ENCODE measurements at places on chromosomes 4 and X.

DNA sequence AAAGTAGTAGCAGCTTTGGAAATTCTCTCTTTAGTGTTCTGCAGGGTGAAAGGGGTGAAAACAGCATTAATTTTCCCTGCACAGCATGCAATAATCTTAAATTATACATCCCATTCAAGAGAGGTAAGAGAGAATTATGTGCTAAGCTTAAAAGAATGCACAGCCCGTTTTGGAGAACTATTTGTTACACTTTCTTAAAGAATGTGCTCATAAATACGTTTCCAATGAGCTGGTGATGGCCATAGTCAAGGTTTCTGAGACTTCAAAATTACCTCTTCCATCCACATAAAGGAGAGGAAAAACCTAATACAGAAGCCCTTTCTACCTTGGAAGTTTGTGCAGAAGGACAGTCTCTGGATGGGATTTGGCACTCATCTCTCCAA is 766.7 kb upstream of the TENM3 start:
- no peak for DNase-seq

- DNase-seq, result no peak
These were observed 7.4 kb upstream of the RELL1 start for GRCh38 chr4:37693450-37694190.

GRCh38 chrX:65610040-65610439 is 57.4 kb upstream of the MSN start:
- no peak for DNase-seq

DNA sequence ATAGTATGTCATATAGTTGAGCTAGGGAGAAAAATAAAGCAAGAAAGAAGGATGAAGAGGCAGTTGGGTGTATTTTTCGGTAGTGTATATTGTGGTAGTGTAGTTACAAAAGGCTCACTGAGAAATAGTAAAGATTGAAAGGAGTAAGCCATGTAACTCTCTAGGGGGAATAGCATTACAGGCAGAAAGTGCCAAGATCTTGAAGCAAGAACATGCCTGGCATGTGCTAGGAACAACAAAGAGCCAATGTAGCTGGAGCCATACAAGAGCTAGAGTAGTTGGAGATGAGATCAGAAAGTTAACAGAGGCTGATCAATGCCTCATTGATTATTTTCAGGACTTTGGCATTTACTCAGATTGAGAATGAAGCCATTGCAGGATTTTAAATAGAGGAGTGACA is 3.0 kb downstream of the ABCE1 start:
- DNase-seq, result no peak

- DNase-seq, result no peak
These were observed 3.2 kb downstream of the CAMK2D start for GRCh38 chr4:113758372-113758771.

DNA sequence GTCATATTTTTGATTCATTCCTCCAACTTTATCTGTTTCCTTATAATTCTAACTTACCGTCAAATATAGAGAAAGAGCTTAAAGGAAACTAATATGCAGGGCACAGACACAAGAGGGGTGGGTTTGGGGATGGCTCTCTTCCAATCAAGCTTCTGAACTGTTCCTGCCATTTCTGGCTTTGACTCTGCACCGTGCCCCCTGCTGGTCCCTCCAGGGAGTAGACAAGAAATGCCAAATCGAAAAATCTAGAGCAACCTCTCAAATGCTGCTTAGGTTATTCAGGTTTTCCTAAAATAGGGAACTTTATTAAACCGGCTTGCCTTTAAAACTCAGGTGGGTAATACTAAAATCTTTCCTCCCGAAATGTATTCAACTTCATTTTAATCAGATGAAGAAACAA is 39.8 kb upstream of the VCX3A start:
- no peak for DNase-seq

- no peak for DNase-seq
These were observed 57.9 kb upstream of the PLS3 start for GRCh38 chrX:115503099-115503498.

GRCh38 chrX:16705370-16705769 is 7.1 kb downstream of the CTPS2 start:
- DNase-seq, result no peak

DNA sequence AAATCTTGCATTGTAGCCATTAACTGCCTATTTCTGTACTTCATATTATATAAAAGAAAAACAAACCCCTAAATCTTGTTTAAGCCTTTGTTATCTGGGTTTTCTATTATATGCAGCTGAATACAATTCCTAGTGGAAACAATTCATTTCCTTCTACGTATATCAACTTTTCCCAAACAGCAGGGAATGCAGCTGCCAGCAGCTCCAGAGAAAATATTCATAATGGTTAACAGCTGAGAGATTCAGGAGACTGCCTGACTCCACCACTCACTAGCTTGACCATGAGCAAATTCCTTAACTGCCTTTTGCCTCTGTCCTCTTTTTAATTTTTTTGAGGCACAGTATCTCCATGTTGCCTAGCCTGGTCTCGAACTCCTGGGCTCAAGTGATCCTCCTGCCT is 146.2 kb downstream of the SPATA18 start:
- DNase-seq, result no peak

- no peak for DNase-seq
These were observed 91.1 kb upstream of the VEGFC start for GRCh38 chr4:176883681-176884418.

DNA sequence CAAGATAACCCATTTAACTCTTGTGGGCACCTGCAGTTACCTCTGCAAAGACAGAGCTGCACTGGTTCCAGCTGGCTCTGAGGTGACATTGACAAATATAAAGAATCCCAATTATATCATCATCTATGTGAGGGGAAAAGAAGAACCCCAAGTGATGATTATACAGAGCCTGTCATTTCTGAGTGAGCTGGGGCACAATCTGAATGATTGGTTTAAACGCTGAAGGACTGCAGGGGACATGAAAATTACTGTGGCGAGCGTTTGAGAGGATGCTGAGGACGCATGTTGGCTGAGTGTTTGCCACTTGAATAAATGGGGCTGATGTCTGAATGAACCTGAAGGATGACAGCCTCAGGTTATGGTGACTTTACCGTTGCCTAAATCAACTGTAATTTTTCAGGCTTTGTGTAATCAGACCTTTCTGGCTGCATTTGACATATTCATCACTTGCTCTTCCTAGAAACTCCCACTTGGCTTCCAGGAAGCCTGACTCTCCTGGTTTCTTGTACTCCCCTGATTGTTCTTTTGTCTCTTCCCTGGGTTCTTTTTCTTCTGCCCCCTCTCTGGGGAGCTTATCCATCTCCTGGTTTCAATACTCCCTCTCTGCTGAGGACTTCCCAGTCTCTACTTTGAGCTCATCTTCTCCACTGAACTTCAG is 4.1 kb upstream of the HSD17B10 start:
- DNase-seq, result no peak

DNA sequence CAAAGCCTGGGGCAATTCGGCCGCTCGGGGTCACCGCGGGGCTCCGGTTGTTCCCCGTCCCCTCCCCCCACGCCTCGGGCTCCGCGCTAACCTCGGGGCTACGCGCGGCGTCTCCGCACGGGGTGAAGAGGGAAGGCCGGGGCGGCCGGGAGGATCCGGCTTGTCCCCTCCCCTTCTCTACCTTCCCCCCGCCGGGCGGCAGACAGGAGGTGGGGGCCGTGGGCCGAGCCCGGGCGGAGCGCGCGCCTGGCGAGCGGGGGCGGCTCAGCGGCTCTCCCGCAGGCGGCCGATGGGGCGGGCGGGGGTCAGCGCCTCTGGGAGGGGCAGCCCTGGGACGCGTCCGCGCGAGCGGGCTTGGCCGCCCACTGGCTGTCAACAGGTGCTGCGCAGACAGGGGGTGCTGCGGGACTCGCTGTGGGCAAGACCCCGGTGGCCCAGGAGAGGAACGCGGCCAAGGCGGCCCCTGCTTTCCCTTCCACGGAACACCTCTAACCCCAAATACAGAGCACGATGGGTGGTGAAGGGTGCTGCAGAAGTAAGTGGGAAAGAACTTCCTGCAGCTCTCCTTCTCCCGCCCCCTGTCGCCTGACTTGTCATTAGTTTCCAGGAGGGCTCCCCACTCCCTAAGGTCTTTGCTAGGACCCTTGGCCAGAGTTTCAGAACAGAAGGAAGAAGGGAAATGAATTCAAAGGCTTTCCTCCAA is at the start of gene PDGFC:
TSS of gene PDGFC (minus strand) at position 124 of the 703 bp plus-strand sequence. CDS start 896 bp downstream, outside the sequence.
- DNase-seq, result no peak

DNA sequence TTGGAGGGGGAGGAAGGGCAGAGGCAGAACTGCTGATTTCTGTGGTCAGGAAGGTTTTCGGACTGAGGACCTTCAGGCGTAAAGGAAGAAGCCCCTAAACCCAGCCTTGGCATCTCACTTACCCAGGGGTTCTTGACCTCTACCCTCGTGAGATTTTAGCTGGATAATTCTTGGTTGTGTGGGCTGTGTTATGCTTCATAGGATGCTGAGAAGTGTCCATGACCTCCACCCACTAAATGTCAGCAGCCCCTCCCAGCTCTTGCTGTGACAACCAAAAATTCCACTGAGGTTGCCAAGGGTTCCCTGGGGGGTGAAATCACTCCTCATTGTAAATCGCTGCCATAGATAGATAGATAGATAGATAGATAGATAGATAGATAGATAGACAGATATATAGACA is 5.8 kb upstream of the CRLF2 start:
- DNase-seq, result no peak

DNA sequence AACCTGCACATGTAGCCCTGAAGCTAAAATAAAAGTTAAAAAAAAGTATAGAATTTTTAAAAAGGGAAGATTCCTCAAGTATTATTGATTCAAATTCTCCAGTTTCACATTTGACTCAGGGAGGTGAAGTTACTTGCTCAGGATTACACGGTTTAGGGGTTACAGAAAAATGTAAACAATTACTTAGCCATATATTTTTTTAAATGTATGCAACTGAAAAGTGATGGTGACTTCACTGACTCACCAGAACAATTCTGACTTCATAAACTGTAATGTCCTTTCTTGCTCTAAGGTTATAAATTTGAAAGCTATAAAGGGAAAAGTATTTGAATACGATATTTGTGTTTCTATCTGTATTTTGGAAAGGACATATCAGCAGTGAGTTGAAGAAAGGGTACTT is 371.2 kb downstream of the SPRY1 start:
- no peak for DNase-seq

- DNase-seq, result no peak
These were observed 405 bp upstream of the HS3ST1 start for GRCh38 chr4:11428899-11429698.

DNA sequence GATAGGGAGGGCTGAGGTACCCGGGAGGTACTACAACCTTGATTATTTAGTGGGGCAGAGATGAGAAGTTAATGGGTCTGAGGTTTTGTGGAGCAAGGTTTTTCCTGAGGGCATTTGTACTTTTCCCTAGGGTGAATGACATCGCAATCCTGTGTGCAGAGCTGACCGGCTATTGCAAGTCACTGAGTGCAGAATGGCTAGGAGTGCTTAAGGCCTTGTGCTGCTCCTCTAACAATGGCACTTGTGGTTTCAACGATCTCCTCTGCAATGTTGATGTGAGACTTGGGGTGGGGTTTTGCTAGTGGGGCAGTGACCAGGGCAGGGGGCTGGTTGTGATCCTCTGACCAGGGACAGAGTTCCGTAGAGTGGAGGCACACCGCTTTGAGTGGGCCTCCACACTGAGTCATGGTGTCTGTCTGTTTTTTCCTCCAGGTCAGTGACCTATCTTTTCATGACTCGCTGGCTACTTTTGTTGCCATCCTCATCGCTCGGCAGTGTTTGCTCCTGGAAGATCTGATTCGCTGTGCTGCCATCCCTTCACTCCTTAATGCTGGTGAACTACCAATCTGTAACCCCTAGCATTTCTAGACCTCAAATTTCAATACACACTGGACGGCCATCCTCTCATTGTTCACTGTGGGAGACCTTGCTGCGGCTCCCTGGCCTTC is 9.9 kb downstream of the MED12 start:
- no peak for DNase-seq

DNA sequence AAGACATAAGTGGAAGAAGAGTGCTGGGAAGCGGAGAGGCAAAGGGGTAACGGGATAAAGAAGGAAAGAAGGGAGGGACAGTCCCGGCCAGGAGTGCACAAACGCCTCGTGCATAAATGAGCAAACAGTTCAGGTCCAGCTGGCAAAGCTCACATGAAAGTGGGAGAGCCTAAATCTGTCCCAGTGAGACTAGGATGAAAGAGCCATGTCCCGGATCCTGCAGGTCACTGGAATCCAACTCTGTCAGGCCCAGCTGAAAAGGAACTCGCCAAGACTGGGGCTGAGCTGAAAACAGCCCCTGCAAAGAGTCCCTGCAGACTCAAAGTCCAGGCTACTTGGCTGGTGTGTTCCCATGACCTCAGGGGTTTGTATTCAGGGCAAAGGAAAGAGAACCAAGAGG is 38.0 kb upstream of the CRMP1 start:
- no peak for DNase-seq

- DNase-seq, result no peak
These were observed 24.3 kb upstream of the NDNF start for GRCh38 chr4:121096629-121097028.

GRCh38 chrX:69107747-69108401 is 57.4 kb downstream of the PJA1 start:
- no peak for DNase-seq

GRCh38 chrX:153547195-153547594 is 29.8 kb downstream of the ATP2B3 start:
- DNase-seq, result no peak

DNA sequence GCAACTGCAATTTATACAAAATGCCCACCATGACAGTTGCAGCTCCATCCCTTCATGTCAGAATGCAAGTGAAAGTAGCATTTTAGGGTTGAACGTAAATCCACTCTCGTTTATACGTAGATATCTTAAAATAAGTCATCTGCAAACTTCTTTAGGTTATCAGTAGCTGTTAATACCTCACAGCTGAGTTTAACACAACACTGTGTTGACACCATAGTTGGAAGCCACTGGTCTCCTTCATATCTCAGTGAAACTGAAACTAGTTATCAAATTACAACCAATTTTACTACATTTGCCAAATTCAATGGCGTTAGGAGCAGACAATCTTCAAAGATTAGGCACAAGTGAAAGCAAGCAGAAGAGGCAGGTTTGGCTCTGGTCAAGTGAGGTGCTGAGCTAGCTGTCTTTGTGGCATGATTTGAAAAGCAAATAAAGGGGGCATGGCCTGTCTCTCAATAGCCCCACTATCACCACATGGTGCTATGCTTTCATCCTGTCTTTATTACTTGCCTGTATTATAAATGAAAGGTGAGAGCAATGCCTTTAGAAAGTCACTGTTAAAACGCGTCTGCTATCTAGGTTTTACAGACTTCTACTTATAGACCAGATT is 12.3 kb downstream of the PPP3CA start:
- DNase-seq, result no peak

GRCh38 chr4:17128268-17128667 is 229.8 kb upstream of the LDB2 start:
- no peak for DNase-seq

DNA sequence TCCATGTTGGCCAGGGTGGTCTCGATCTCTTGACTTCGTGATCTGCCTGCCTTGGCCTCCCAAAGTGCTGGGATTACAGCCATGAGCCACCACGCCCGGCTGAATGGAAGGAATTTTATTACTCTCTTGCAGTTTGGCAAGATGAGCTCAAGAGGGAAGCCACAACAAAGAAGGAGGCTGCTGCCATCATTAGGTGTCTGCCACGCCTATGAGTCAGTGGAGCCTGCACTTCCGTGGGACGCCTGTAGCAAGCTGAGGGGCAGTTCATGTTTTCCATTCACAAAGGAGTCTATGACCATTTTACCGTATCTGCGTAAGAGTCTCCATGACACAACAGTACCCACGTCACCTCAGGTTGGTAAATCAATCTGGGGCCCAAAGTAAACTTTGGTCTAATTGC is 51.2 kb upstream of the CHRNA9 start:
- DNase-seq, result peak; percentile 72
